CD4-positive, alpha-beta T cell treated with Interferon gamma for 1 hour (primary cell): ENCODE measurements at places on chromosomes 7 and 10.
A peak's percentile ranks its signal among the peaks of the same experiment; 100 is the strongest.

DNA sequence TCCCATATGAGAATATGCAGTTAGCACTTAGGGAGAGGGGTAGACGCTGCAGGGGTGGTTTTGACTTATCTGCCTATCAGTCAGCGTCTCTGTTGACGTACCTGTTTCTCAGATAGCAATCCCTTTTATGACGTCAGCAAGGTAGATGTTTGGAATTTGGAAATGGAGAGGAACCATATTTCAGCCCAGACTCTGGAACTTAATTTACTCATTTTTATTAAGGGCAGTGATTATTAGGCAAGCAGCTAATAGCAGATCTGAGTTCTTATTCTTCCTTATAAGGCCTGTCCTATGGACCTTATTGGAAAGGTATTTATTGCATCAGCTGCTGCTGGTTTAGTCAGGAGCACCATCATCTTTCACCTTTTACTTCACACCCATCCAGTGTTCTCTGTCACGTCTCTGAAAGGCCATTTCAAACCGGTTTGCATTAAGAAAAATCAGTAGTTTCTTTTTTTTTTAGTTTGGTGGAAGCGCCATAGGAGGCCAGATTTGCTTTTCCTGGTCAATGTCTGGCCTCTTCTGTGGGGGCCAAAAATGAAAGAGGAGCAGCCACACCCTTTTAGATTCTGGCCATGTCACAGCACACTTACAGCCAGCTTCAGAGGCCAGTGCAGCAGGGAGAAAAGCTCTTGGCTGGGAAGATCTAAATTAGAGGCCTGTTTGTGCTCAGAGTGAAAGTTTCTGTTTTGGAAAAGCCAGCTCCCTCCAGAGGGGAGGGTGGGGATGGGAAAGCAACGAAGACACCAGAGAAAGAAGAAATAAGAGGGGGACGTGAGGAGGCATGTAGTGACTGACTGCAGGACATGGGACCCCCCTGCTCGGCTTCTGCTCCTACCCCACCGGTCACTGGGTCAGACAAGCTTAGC, 146.3 kb downstream of the TCF7L2 start:
- no peak for DNase-seq

DNA sequence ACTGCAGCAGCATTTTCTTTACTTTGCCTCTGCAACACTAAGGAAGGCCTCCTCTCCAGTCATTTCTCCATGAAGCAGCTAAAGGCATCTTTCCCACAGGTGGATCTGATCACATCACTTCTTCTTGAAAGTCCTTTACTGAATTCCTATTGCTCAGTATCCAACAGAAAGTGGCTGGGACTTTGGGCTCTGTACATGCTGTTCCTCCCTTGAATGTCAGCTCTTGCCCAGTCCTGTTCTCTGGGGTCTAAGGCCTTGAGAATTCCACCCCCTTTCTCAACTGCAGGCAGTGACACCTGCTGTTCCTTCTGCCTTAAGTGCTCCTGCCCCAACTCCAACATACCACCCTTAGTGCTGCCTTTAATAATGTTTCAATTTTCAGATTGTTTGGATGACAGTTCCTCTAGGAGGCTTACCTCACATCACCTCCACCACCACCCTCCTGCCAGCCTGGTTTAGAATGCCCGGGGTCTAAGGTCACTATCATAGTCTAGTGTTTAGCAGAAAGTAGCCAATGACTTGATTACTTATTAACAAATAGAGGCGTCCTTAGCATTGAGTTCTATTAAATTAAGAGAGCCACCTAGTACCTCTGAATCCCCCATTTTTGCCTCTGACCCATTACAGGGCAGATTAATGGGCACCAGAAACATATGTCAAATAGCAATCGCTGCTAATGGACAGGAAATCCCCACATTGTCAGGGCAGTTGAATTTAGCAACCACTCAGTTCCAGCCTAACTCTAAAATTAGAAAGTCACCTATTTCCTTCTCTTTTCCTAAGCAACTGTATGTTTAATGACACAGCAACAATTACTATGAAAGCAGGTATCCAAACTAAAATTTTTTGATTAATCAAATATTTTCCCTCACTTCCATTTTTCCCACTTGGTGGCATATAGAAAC, 11.4 kb downstream of the INHBA start:
- DNase-seq = no peak

DNA sequence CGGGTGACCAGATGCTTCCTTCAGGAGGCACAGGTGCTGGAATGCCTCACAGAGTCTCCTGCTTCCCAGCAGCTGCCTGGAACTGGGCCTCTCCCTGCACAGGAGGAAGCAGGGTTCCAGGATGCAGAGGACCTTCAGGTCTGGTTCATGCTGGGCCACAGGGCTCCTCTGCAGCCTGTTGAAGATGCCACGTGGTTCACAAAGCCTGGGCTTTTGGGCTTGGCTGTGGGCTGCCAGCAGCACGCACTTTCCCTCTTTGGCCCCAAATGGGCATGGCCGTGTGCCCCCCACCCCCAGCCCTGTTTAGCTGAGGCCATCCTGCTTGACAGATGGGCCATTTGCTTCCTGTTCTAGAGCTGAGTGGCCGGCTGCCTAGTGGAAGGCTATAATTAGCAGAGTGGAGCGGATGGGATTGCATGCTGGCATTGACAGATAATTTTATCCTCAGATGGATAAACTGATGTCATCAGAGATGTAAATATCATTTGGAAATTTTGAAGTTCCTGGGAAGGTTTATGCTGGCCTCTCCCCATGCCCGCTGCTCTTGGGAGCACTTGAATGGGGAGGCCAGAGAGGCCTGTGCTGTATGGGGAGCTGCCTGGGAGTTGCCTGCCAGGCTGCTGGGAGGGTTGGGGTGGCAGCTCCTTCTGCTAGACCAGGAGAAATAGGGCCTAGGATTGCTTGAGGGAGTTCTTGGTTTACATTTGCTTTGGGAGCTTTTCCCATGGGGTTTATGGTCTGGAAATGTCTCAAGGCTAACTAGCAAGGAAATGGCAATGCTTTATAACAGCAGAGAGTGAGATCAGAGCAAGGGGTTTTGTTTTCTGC, 28.2 kb downstream of the TSPAN15 start:
- DNase-seq = no peak

DNA sequence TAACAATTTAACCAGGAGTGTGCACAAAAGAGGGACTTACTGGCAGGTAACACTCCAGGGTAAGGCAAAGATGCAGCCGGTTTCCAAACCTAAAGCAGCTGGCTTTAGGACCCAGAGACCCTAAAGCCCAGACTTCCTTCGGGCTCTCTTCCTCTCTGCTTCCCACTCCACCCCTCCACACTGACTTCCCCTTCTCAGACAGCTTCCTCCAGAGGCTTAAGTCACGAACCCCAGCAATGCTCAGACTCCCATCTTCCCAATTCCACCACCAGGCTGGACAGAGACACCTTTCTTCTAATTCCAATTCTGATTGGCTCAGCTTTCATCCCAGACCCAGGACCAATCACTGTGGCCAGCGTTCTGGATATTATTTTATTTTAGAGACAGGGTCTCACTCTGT, 24.8 kb downstream of the STYXL1 start:
- DNase-seq = peak; percentile 16

DNA sequence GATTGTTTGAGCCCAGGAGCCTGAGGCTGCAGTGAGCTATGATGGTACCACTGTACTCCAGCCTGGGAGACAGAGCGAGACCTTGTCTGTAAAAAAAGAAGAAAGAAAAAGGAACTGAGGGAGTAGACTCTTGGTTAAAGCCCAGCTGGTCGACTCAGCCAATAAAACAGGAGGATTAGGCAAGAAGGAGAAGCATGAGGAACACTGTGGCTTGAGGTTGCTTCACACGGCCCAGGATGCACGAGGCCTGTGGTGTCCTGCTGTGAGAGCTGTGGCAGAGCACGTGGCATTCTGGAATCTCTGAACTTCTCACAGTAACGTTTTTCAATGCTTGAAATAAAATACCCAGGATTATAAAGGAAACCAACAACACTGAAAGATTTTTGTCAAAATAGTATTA, 93.3 kb downstream of the CUL2 start:
- DNase-seq = peak; percentile 29

DNA sequence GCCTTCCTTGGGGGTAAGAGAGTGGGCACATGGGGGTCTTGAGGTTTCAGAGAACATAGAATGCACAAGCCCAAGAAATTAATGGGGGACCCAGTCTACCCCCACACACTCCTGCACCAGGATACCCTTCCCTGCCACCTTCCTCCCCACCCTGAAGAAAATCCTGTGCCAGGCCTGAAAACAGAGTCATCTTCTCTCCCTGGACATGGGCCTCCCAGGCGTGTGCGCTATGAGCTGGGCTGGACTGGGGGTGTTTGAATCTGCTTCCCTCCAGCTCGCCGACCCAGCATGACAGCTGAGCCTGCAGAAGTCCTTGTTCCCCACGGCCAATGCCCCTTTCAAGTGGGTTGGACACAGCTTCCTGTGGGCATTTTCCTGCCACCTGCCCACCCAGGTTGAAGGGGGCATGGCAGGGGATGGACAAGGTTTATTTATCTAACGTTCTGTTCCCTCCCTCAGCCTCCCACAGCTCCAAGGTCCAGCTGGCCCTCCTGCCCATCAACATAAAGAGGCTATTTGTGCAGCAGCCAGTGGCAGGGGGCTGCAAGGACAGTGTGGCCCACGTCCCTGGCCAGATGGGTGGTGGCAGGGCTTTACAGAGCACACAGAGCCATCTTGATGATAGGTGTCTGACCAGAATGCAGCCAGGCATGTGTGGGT, 141.0 kb downstream of the SH3PXD2A start:
- DNase-seq = no peak

- no peak for DNase-seq
These were observed 13.3 kb downstream of the DHTKD1 start for GRCh38 chr10:12081879-12082557.

- no peak for DNase-seq
These were observed 50.2 kb downstream of the CXCL12 start for GRCh38 chr10:44334621-44335184.

DNA sequence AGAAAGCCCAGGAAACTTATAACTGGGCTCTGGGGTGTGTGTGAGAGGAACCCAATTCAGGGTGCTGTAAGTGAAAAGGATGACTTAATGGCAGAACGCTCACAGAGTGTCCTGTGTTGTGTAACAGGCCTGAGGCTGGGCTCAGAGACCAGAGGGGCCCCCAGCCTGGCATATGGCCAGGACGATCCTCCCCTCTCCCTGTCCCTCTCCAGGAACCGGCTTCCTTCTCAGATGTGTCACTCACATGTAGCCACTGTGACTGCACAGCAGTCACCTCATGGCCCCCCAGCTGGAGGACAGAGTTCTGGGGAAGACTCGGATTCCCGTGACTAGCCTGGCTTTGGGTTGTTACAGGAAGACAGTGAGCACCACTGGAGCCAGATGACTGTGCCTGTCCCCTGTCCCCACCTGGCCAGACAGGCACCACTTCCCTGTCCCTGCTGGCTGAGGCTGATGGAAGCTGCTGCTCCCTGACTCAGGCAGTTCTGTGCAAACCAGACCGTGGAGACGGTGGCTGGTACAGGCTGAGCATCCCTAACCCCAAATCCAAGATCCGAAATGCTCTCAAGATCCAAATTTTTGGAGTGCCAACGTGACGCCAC, 220.5 kb downstream of the MLLT10 start:
- no peak for DNase-seq

DNA sequence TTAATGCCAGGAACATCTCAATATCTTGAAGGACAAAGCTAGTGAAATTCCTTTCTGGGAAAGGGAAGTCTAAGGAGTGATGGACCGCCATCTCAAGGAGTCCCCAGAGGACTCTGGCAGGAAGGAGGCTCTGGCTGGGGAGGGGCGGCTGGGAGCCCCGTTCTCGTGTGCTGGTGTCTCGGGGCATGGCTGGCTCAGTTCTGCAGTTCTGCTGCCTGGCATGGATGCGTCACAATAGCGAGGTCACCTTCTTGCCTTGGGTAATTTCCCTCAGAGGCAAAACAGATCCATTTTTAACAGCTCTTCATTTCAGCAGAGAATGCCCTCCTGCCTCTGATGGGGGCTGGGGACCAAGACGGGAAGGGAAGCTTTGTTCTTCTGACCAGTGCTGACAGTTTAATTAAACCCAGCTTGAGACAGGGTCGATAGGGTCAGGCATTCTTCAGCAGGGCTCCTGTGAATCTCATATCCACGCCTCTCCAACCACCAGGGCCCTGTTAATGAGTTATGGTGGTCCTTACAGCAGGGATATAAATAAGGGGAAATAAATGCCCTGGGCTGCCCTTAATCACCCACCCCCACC, 35.7 kb downstream of the SLIT1 start:
- DNase-seq = no peak

DNA sequence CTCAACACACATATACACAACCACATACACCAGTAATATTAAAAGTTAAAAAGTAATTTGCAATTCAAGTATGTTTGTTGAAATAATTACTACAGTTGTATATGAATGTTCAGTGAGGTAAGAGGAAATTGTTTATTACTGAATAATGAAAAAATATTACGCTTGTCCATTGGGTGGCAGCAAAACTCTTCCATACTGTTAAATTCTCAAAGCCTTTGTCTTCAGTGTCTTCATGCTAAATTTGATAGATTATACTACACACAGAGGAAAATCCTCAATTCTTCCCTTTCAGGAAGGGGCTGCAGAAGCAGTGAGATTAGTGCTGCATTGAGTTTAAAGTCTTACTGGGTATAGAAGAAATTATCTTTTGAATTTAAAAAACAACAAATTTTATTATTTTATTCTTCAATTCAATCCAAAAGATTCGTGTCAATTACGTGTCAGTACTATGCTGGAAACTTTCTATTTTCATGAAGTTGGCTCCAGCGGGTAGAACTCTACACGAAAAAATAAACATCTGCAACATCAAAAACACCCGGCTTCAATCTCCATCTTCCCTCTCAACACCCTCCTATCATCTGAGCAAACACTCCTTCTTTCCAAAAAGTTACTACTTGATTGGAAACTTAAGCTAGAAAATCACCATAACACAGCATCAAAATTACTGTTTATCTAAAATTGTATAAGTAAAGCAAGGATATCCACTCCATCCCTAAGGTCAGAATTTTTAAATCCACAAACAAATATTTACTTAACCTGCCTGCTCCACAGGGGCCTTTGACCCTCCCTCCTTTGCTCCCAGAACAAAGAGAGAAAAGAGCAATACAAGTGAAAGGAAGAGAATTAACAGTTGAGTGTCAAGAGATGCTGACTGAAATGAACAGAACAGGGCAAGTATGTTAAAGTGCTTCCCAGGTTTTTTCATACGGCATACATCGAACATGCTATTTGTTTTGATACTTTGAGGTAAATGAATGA, 37.0 kb upstream of the TES start:
- no peak for DNase-seq

GRCh38 chr7:108525985-108526767, at the start of gene PNPLA8:
Gene PNPLA8, minus strand, starts transcription at chr7:108526135. Its CDS starts 10,644 bp downstream, at chr7:108515491.
- peak; percentile 99 for DNase-seq

- no peak for DNase-seq
These were observed 340.7 kb upstream of the AUTS2 start for GRCh38 chr7:69257592-69257991.

DNA sequence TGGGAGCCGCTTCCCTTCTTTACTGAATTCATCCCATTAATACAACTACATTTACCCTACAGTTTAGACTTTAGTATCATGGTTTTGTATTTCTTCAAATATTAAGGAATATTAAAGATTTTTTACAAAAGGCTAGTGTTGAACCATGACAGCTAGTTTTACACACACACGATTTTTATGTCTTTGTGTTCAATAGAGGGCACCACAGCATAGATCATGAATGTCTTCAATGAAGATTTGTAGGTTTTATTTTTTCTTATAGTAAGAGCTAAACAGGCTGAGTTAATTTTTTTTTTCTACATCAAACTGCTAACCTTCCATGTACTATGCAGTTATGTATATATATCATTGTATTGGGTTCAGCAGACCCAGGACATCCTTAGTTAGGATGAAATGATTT, 76.9 kb downstream of the SNX10 start:
- no peak for DNase-seq
